ENCODE measurements at places on chromosomes 7 and 10. TPM values are rescaled to one million over a fixed set of nuclear protein-coding genes. Genes with fewer than 3 reads are reported as not detected.
A peak's percentile ranks its signal among the peaks of the same experiment; 100 is the strongest.

Gene OPN1SW
- total RNA-seq: not detected

Gene WIPF3
- total RNA-seq: 9.9 TPM

Gene KCNH2
- 1.00 TPM for total RNA-seq

Gene UCMA
- not detected for total RNA-seq

GRCh38 chr7:114620208-114620607 lies 205.6 kb downstream of the FOXP2 start:
- no peak for DNase-seq

- peak; percentile 49 for DNase-seq
These were observed 39.5 kb upstream of the ANKRD1 start for GRCh38 chr10:90960355-90960814.

GRCh38 chr10:112872728-112873127 lies 77.3 kb upstream of the TCF7L2 start:
- no peak for DNase-seq

- DNase-seq: no peak
These were observed 227.9 kb downstream of the WDR37 start for GRCh38 chr10:1284076-1284475.

- DNase-seq: peak; percentile 49
These were observed 1.1 kb downstream of the FKBP9 start for GRCh38 chr7:32958046-32959025.

DNA sequence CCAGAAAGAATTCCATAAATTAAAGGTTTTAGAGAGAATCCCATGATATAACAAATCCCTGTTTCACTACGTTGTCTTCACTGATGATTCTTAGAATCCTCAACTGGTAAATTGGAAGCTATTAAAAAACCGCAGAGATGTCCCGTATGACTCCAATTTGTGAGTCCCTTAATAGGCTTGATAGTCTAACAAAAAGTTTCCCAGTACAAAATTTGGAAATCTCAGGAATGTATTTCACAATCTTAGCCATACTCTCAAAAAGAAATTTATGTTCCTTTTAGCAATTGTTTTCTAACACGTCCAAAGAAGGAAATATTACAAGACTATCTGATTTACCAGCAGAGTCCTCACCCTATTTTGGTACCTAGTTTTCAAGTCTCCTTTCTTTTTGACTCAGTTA lies 2.5 kb downstream of the TES start:
- no peak for DNase-seq

- DNase-seq: no peak
These were observed 55.4 kb upstream of the MKRN1 start for GRCh38 chr7:140534743-140535142.

Data from gastrocnemius medialis (tissue), 4 donors.